ENCODE measurements at places on chromosomes 12 and 14. TPM values are rescaled to one million over a fixed set of nuclear protein-coding genes. Genes with fewer than 3 reads are reported as not detected.

Gene EIF2S3B
- total RNA-seq, result 0.39 TPM

Gene GZMB
- total RNA-seq, result not detected

Gene ZNF839
- total RNA-seq, result 15.6 TPM

Gene GSG1
- not detected for total RNA-seq

Gene DPPA3
- not detected for total RNA-seq

Gene PPP4R4
- 0.78 TPM for total RNA-seq

Gene TAS2R19
- total RNA-seq, result 1.8 TPM

Gene NOS1
- total RNA-seq, result not detected

Gene TAS2R13
- 0.11 TPM for total RNA-seq

Gene ZDHHC22
- 0.12 TPM for total RNA-seq

Gene INSM2
- total RNA-seq, result not detected

Gene NEDD8
- 262 TPM for total RNA-seq

Gene MFAP5
- not detected for total RNA-seq

Gene DEGS2
- total RNA-seq, result 2.7 TPM

Gene RERG
- total RNA-seq, result 14.8 TPM

Gene MYF6
- not detected for total RNA-seq

Gene CEBPE
- total RNA-seq, result not detected

Gene NELL2
- total RNA-seq, result 7.9 TPM

Gene NR4A1
- total RNA-seq, result 14.7 TPM

Gene C12orf50
- total RNA-seq, result not detected

Gene STK38L
- 29.3 TPM for total RNA-seq

Gene GALNT9
- total RNA-seq, result 0.18 TPM

Gene TEDC1
- 32.0 TPM for total RNA-seq

Gene IL23A
- total RNA-seq, result not detected

Gene VASH1
- 27.7 TPM for total RNA-seq

Gene SLC25A47
- total RNA-seq, result not detected

Gene HEATR5A
- total RNA-seq, result 31.7 TPM

Gene PKP2
- total RNA-seq, result 376 TPM

Gene NANOG
- 0.06 TPM for total RNA-seq

Gene TSPAN11
- total RNA-seq, result 26.1 TPM

Gene FGF23
- total RNA-seq, result 0.86 TPM

Data from cardiac muscle cell (in vitro differentiated cells and primary cell).